ENCODE measurements at places on chromosomes 7 and 10.

DNA sequence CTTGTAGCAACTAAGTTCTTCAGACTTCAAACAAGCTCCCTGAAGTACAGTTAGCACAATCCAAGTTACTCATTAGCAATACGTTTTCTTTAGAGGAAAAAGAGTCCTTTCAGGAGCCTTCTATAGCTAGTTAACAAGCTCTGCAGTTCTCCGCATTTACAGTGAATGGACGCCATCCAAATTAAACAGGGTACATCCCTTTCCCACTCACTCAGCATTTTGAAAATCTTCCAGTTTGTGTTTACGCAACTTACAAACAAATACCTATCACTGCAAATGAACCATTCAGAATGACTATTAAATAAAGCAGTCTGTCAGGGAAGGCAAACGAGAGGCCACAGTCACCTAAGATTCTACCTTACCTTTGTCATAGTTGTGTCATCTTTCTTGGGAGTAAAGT, 84.5 kb downstream of the RNF32 start:
- no peak for DNase-seq

GRCh38 chr7:48298779-48299178, 127.5 kb downstream of the ABCA13 start:
- DNase-seq, result no peak

- DNase-seq, result no peak
Observed at GRCh38 chr10:74988054-74988775, 123.2 kb upstream of the SAMD8 start.

DNA sequence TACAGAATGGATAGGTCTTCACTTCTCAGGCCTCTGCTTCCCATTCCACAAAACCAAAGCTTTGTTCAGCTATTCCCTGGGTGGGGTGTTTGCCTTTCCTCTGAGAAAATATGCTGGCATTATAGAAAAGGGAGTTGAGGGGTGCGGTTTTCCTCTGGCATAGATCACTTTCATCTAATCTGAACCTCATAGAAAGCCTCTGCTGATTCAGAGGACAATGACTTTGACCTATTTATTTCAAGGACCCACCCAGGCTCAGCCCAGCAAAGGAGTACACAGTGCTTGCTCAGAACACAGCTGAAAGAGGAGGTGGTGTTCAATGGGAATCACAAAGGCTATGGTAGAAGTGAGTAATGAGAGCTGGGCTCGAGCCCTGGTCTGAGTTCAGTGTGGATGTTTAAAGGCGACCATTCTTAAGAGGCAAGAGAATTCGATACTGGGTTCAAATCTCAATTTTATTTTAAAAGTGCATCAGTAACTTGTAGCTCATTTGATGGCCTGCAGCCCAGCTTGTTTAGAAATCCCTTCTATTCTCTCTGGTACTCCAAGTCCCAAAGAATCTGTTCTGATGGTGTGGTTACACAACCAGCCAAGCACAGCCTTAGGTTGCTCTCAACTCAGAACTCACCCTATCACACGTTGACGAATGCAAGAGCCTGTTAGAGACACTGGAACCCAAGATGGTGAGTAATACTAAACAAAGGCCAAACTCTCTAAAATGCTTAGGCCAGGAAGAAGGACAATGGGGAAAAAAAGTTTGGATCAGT, 1012.8 kb downstream of the LRMDA start:
- DNase-seq, result no peak

DNA sequence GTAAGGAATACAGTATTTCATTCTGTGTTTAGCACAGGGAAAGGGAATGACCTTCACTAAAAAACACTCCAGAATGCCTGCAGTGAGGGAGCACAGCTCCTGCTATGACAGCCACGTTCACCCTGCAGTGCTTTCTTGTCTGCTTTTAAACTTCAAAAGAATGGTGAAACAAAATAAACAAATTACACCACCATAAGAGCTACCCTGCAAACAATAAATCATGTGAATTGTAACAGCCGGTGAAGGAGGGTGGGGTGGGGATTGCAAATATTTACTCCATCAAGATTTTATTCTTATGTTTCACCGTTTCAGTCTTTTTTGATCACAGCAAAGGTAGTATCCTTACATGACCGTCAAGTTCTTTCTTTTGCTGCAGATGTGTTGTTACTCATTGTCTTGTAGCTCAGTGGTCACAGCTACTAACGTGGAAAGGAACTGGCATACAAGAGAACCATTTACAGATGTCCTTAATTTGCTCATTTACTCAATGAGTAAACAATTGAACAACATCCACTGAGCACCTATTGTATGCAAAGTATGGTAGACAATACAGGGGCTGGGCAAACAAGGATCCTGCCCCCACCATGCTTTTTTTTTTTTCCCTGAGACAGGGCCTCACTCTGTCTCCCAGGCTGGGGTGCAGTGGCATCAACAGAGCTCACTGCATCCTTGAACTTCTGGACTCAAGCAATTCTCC, 4.1 kb upstream of the CHN2 start:
- no peak for DNase-seq

DNA sequence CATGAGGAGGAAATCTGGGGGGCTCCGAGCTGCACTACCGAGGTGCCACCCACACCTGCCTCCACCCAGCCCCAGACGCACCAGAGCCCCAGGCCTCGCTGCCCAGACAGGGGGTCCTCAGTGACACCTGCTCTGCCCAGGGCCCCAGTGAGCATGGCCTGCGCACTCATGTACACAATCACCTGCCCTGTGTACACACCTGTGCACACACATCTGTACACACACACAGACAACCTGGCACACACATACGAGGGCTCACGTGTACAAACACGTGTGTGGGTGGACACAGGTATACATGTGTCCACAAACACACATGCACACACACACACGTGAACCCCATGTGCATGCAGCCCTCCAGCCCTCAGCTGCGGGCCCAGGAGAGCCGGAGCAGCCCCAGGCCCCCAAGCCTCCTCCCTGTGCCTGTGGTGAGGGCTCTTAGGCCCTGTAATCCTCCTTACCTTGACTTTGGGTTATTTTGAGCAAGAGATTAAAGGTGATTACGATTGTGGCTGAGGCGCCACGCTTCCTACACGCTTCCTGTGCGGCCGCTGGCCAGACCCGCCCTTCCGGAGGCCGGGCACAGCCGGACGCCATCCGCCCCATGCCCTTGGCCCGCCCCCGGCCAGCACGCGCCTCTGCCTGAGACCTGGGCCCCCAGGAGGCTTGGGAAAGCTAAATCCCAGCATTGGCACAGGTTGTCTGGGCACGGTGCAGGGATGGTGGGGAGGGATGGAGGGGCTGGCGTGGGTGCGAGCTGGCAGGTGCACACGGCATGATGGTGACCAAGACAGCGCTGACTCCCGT, 71.9 kb downstream of the ELFN1 start:
- DNase-seq, result no peak

- DNase-seq, result no peak
Observed at GRCh38 chr7:142451296-142451695, 193.4 kb upstream of the PRSS58 start.

DNA sequence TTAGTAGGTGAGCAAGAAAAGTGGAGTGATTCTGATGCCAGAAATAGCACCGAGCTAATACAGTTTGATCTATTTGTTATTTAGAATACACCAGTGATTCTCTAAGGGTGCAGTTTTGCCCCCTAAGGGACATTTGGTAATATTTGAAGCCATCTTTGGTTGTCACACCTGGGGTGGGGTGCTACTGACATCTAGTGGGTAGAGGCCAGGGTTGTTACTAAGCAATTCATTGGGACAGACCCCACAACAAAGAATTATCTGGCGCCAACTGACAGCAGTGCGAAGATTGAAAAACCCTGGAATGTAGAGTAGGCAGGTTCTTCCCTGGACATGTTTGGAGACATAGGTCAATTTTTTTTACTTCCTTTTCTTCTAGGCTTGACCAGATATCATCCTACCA, 14.6 kb downstream of the PALS2 start:
- no peak for DNase-seq

GRCh38 chr10:89029785-89030437, 39.3 kb downstream of the FAS start:
- DNase-seq, result peak; percentile 38

- DNase-seq, result no peak
Observed at GRCh38 chr7:43872406-43873110, 3.2 kb upstream of the MRPS24 start.

GRCh38 chr7:139936760-139937310, 107.8 kb downstream of the TBXAS1 start:
- DNase-seq, result no peak

DNA sequence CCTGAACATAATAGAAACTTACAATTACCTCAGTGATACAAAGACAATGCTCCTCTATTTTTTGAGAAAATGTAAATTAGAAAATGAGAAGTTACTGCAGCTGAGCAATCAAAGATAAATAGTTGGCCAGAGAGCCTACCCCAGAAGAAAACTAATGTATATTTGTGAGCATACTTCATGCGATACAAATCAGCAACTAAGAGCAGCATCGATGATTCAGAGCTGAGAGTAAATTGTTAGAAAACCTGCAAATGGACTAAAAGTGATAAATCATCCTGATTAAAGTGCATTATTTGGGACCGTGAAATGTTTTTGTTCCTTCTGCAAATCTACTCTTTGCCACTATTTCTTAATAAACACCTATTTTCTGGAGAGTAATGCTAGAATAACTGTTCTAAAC, 285.7 kb downstream of the PPP1R3A start:
- DNase-seq, result no peak

GRCh38 chr10:77732213-77733003, 94.8 kb upstream of the KCNMA1 start:
- DNase-seq, result no peak

GRCh38 chr10:71440506-71441035, 43.9 kb downstream of the CDH23 start:
- no peak for DNase-seq

DNA sequence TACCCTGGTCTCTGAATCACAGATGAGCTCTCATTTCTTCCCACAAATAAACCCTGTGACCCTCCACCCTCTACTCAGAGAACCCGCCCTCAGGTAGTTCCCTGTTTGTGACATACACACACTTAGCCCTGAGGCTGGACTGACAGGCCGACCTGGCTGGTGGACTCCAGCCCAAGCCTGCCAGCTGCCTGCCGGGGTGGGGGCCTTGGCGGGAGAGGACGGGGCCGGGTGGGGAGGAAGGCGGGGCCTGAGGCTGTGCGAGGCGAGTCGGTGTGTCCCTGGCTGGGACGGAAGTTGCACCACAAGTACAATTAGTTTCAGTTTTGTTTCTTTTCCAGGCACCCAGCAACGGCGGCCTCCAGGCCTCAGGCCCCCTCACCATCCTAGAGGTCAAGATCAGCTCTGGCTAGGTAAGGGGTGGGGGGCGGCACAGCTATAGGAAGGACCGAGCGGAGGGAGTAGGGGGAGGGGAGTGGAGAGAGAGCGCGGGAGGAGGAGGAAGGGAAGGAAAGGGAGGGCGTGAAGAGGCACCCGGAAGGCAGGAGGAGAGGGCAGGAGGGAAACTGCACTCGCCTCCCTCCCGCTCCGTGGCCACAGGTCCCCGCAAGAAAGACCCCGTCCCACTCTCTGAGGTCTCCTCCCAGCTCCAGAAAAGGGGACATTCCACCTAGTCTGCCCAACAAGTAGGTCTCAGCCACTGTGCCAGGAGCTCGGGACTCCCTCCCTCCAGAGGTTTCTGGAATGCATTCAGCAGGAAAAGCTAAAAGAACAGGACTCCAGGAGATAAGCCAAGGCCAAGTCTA, at the start of gene TRIM56:
TRIM56 (plus strand) TSS at position 320 of the 803 bp plus-strand sequence. CDS start 1,832 bp downstream, outside the sequence.
- peak; percentile 51 for DNase-seq

GRCh38 chr10:73167783-73168464, at the start of the genes ECD and FAM149B1:
Gene ECD, minus strand, starts transcription at chr10:73168008. Its CDS starts 4,071 bp downstream, at chr10:73163937.
Gene FAM149B1, plus strand, starts transcription at chr10:73168119. Its CDS starts 221 bp downstream, at chr10:73168340.
- peak; percentile 87 for DNase-seq

DNA sequence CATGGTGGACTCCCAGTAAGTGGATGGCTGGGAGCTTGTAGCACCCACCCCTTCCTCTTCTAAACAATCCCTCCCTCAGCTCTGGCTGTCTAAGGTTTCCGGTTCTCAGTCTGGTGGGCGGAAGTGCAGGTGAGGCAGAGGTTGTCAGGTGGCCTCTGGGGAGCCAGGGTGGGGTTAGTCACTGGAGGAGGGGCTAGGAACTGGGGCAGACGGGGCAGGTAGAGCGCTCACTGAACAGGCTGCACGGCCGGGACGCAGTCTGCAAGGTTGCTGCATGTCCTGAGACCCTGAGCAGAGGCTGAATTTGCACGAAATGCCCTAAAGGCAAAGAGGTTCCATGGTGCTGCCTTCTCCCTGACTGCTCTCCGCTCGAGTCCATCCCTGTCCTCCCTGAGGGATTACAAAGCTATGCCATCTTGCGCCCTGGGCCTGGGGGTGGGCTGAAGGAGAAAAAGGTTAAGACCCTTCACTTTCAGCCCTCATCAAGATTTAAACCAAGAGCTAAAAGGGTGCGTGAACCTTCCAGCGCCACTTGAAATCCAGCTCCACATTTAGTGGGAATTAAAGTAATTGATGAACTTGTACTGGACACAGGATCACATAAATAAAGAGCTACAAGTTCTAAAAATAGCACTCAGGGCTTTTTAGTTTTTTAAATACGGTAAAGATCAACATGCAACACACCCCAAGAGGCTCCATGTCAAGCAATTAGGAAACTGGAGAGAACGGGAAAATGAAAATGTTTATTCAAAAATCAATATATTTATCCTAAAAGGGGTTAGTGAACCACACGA, 62.3 kb upstream of the CTBP2 start:
- no peak for DNase-seq

DNA sequence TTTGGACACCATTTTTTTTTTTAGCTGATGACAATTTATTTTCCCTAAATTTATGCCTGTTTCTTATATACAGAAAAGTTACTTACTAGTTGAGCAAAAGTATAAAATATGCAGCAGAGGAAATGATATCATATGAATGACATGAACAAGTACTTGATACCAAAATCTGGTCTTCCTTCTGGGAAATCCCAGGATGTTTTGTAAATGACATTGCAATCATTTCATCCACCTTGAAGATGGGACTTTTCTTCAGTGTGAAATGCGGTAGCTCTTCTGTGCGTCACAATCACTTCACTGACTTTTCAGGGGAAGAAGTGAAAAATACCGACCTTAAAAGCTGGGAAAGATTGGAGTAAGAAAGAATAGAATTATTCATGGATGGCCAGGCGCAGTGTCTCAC, 23.8 kb downstream of the C1QL3 start:
- no peak for DNase-seq

DNA sequence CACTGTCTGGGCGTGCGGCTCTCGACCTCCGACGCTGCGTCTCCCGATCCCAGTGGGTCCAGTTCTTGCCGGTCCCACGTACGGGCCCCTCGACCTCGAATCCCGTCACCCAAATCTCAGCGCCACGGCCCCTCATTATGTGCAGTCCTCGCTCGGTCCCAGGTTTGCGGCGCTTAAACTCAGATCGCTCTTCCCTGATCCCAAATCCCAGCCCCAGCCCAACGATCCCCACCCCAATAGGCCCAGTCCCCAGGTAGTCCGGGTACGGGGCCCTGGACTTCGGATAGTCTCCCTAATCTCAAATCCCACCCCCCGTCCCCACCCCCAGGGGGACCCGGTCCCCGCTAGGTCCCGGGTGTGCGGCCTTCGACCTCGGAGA, 666 bp downstream of the HNRNPF start:
- DNase-seq, result no peak

- DNase-seq, result no peak
Observed at GRCh38 chr7:42283553-42283952, 46.5 kb upstream of the GLI3 start.

DNA sequence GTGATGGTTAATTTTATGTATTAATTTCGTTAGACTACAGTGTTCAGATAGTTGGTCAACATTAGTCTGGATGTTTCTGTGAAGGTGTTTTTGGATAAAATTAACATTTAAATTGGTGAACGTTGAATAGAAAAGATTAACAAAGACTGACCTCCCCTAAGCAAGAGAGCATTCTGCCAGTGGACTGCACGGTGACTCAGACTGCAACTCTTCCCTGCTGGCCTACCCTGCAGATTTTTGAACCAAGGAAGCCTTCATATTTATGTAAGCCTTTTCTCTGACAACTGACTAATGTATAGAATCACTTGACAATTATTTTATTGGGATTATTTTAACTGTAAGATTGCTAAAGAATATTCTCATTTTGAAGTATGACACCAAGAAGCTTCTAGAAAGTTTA, 7.9 kb upstream of the ZNF248 start:
- no peak for DNase-seq

Data from stimulated activated CD8-positive, alpha-beta memory T cell treated with anti-CD3 and anti-CD28 coated beads, Interleukin-7, amount 100 ng/mL, for 24 hours (primary cell).